ENCODE measurements at places on chromosomes 6 and 20.

GRCh38 chr6:7468382-7469081, 72.9 kb upstream of the DSP start:
- DNase-seq, result peak; percentile 32

GRCh38 chr6:80256691-80257090, 150.2 kb downstream of the BCKDHB start:
- DNase-seq, result no peak

DNA sequence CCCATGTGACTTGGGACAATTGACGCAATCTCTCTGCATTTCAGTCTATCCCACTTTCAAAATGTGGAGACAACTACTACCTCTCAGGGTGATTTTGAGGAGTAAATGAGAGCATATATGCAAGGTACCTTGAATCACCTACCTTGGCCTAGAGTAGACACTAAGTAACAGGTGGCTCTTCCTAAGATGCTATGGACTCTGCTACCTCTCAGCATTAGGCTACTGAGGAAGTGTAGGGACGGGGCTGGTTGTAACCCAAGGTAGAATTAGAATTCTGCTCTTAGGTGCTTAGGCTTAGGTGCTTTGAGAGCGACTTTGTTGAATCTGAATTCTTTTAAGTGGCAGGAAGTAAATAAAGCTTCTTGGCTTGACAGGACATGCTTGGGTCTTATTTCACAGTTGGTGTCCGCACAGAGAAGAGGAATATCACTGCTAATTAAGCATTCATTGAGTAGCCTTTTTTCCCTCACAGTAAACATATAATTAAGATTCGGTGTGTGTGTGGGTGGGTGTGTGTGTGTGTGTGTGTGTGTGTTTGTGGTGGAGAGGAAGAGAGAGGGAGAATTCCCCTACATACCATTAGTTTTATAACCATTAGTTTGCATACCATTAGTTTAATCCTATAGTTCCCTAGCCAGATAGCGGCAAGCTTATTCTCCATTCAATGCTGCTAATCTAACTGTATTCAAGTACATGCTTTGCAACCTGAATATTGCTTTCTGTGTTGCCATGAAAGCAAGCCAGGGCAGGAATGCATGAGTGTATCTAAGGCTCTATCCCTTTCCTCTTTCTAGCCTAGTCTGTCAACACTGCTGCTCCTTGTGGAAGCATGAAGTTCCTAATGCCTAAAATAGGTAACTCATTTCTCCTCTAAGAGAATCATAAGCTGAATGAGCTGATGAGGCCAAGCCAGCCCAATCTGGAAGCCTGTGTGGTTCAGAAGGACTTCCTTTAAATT, 112.5 kb downstream of the IPCEF1 start:
- DNase-seq, result no peak

DNA sequence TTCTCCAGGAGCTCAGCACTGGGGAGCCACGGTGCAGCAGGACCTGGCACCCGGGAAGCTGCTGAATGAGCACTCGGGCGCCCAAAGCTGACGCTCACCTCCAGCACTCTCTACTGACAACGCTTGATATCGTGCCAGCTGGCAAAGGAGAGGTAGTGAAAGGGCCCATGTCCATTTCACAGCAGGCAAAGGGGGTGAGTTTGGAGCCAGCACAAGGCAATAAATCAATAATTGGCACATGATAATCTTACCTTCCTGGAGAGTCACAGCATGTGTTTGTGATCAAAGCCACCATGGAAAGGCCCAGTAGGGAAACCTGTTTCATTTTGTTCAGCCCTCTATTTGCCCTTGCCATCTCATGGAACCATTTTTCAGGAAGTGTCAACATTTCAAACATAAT, 23.3 kb upstream of the SMIM26 start:
- no peak for DNase-seq

DNA sequence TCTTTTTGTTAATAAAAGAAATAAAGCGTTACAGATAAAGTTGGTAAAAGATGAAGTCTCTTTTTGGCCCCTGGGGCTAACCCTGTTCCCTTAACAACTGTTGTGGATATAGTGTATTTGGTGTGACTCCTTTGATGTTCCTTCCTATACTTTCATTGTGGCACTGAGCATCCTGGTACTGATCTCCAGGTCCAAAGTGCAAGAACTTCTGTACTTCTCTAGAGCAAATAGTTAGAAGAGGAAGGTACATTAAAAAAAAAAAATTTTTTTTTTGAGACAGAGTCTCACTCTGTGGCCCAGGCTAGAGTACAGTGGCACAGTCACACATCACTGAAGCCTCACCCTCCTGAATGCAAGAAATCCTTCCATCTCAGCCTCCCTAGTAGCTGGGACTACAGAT, 6.2 kb downstream of the POFUT1 start:
- no peak for DNase-seq

DNA sequence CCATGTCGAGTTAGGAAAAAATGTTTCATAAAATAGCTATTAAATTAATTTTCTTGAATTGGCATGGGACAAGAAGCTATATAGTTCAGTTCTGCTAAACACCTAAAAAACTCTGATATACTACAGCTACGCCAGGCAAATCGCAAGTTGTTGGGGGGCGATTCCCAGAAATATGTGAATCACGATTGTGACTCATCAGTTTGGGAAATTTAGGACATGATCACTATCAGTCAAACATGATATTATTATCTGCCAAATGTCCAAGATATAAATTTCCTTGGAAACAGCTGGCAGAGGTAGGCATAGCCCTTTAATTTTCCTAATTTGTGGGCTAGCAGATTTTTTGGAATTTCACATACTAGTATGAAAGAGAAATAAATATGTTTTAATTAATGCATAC, 123.6 kb downstream of the ATXN1 start:
- DNase-seq, result no peak

DNA sequence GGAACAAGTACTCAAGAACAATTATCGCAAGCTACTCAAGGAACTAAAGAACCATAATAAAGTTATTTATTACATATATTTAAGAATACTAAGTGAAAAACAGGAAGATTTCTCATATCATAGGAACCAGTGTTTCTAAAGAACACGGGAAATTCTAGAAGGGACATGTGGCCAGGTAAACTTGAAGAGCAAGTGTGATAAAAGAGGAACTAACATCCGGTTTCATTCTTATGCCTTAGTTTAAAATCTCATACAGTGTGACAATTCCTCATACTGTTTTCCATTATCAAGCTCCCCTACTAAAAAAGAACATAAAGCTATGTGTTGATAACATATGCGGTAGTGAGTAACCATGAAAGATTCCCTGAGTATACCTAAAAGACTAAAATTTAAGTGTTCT, 163.5 kb upstream of the SHLD1 start:
- DNase-seq, result no peak

DNA sequence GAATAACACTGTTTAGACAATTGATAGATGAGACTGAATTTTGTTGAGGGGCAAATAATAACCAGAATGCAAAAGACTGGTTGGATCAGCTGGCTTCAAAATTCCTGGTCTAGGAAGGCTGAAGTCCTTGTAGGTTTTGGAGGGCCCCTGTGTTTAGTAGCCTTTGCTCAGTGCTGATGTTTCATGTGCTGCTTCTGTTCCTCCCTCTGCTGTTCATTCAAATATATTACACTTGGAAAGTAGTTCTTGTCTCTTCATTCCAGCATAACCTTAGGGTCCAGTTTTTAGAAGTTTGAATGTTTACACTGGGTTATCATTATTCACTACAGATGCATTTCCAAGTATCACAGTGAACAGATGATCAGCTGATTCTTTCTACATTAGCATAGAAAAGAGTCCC, 72.5 kb downstream of the FLRT3 start:
- DNase-seq, result no peak

- no peak for DNase-seq
These were observed 142.4 kb upstream of the TNFAIP3 start for GRCh38 chr6:137724495-137725211.

Measured in frontal cortex (tissue), 4 donors.